ENCODE measurements at places on chromosomes 4 and X.
A peak's percentile ranks its signal among the peaks of the same experiment; 100 is the strongest.

- H3K4me3 ChIP-seq = no peak overlapping the region
- H3K4me1 ChIP-seq = no peaks in the 10 kb centered on the region
- DNase-seq = no peak
- peaks cover 16% of the 10 kb centered on the region for H3K27me3 ChIP-seq
- no peaks in the 10 kb centered on the region for H3K36me3 ChIP-seq
Observed at GRCh38 chr4:176099314-176099713, 33.7 kb downstream of the WDR17 start.

DNA sequence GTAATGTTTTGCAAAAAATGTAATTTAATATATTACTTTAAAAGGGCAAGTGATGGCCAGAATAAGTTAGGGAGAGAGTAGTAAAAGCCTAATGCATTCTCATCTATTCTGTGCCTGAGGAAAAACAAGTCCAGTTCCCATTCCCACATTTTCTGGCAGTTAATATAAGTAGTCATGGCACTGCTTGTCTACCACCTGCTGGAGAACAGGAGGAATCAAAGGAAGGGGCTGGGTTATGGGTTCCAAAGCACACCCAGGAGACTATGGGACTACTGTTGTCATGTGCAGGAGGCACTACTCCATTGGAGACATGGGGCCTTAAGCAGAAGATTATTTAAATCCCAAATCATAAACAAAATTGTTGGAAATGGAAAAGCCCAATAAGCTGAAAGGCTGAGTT lies 2618.6 kb downstream of the ARAP2 start:
- H3K4me3 ChIP-seq = no peak overlapping the region
- no peak for DNase-seq
- no peaks in the 10 kb centered on the region for H3K27me3 ChIP-seq
- H3K36me3 ChIP-seq = no peaks in the 10 kb centered on the region
- no peaks in the 10 kb centered on the region for H3K4me1 ChIP-seq

DNA sequence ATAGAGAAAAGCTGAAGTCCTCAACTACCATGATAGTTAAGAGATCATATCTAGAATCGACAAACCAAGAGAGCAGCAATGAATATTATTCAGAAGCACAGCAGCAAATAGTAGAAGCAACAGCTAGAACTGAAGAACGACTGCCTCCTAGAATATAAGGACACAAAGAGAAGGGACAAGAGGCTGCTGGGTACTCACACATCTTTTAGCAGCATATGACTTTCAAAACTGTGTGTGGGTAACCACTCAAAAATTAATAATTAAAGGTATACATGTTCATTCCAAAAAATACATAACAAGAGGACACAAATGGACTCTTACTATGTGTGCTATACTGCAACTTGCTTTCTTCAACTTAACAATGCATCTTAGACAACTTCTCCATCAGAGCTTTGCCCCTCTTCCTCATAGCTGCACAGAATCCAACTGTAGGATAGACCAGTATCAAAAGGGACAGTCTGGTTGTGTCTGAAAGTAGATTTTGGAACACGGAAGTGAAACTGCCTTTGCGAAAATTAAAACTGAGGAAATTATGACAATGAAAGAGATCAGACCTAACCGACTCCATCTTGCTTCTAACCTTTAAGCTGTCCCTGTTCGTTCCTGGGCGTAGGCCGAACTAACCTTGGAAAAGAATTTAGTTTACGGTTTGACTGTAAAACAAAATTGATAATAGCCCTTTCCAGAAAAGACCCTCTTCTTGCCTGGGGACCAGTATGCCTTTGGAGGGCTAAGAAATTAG lies 125.7 kb downstream of the SH3KBP1 start:
- peaks cover 53% of the 10 kb centered on the region for H3K4me1 ChIP-seq
- no peak for DNase-seq
- H3K4me3 ChIP-seq = no peak overlapping the region

GRCh38 chrX:13110433-13111324 lies 66.3 kb upstream of the FAM9C start:
- H3K27me3 ChIP-seq = no peaks in the 10 kb centered on the region
- H3K36me3 ChIP-seq = no peaks in the 10 kb centered on the region

GRCh38 chr4:29066861-29067260 lies 1653.3 kb upstream of the PCDH7 start:
- no peaks in the 10 kb centered on the region for H3K27me3 ChIP-seq
- no peak for DNase-seq
- H3K4me3 ChIP-seq = no peak overlapping the region
- H3K4me1 ChIP-seq = no peaks in the 10 kb centered on the region
- no peaks in the 10 kb centered on the region for H3K36me3 ChIP-seq

GRCh38 chr4:36426741-36427140 lies 145.3 kb downstream of the DTHD1 start:
- no peak overlapping the region for H3K27ac ChIP-seq
- H3K4me3 ChIP-seq = no peak overlapping the region
- peaks cover 16% of the 10 kb centered on the region for H3K27me3 ChIP-seq
- no peaks in the 10 kb centered on the region for H3K4me1 ChIP-seq

GRCh38 chrX:1450361-1451161 lies 2.1 kb downstream of the ASMTL start:
- H3K4me1 ChIP-seq = peaks cover 13% of the 10 kb centered on the region
- H3K27me3 ChIP-seq = no peaks in the 10 kb centered on the region
- DNase-seq = no peak
- no peak overlapping the region for H3K4me3 ChIP-seq
- no peak overlapping the region for H3K27ac ChIP-seq

- DNase-seq = no peak
- no peak overlapping the region for H3K27ac ChIP-seq
- no peaks in the 10 kb centered on the region for H3K36me3 ChIP-seq
- no peak overlapping the region for H3K4me3 ChIP-seq
- peaks cover 21% of the 10 kb centered on the region for H3K4me1 ChIP-seq
- H3K27me3 ChIP-seq = no peaks in the 10 kb centered on the region
Observed at GRCh38 chrX:18887825-18888212, 96.1 kb downstream of the PHKA2 start.

DNA sequence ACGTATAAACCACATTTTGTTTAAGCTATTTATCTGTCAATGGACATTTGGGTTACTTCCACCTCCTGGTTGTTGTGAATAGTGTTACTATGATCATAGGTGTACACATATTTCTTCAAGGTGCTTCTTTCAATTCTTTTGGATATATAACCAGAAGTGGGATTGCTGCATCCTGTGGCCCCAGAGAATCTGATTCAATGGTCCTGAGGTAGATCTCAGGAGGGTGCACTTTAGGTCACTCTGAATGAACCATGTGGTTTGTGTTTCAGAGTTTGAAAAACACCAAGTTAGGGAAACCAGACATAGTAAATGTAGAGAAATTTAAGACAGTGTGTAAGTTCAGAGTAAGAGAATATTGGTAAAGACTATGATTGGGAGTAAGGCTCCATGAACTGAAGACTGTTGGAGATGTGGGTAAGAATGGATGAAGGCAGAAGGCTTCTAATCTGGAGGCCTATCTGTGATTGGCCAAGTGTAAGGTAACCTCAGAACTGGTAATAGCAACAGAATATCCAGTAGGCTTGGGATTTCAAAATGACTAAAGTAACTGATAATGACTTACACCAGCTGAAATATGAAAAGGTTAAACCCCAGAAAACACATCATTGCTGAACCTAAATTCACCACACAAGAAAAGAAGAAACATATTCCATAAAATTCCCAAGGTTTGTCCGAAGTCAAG lies 236.9 kb downstream of the CAMK2D start:
- H3K4me1 ChIP-seq = peaks cover 13% of the 10 kb centered on the region
- no peaks in the 10 kb centered on the region for H3K27me3 ChIP-seq
- DNase-seq = no peak
- peaks cover 47% of the 10 kb centered on the region for H3K36me3 ChIP-seq

DNA sequence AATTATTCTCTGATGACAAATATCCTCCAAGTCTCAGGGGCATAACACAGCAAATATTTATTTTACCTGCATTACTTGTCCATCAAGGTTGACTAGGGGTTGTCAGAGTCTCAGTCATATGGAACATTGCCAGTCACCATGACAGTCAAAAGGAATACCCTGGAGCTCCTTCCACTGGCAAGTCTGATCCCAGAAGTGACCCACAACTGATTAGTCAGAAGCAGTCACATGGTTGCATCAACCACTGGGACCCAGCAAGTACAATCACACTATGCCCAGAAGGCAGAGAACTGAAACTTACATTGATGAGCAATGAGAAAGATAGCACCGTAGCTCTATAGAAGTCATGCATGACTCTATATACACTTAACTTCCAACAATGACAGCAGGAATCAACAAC lies 41.9 kb upstream of the SOD3 start:
- H3K4me1 ChIP-seq = no peaks in the 10 kb centered on the region
- H3K27ac ChIP-seq = no peak overlapping the region
- no peak for DNase-seq
- no peaks in the 10 kb centered on the region for H3K27me3 ChIP-seq

GRCh38 chr4:128600996-128601871 lies 208.3 kb upstream of the JADE1 start:
- no peak for DNase-seq
- no peaks in the 10 kb centered on the region for H3K36me3 ChIP-seq
- no peak overlapping the region for H3K27ac ChIP-seq
- H3K4me3 ChIP-seq = no peak overlapping the region
- no peaks in the 10 kb centered on the region for H3K4me1 ChIP-seq
- peaks cover 4% of the 10 kb centered on the region for H3K27me3 ChIP-seq

- H3K27me3 ChIP-seq = peaks cover 14% of the 10 kb centered on the region
- DNase-seq = no peak
- H3K36me3 ChIP-seq = peaks cover 8% of the 10 kb centered on the region
- H3K4me3 ChIP-seq = peak overlapping the region; percentile 6
Observed at GRCh38 chr4:173367946-173368345, 2.8 kb upstream of the SAP30 start.

DNA sequence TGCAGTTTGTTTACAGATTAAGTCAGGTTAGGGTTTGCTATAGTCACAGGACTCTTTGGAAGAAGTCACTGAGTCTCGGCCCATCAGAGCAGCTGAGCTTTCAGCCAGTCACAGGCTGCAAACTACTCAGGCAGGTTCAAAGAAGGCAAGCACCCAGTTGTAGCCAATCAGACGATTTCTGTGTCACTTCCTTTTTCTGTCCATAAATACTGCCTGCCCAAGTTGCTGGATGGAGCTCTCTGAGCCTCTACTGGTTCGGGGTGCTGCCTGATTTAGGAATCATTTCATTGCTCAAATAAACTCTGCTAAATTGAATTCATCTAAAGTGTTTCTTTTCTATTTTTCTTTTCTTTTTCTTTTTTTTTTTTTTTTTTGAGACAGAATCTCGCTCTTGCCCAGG lies 7.3 kb upstream of the SH3BP2 start:
- H3K4me1 ChIP-seq = peaks cover 38% of the 10 kb centered on the region
- no peak for DNase-seq

DNA sequence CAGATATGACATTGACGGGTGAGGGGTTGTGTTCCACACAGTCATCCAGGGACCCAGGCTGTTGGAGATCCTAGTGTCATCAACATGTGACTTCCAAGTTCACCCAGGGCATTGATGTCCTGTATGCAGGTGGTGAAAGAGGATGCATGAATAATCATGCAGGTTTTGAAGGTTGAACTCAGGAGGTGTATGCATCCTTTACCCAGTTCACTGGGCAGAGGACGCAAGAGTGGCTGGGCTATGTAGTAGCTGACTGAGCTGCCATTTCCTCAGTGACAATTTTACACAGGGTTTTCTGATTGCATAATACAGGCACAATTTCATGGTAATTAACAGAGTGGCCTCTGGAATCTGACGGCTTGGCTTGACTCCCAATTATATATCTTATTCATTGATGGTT lies 323.0 kb downstream of the HS3ST1 start:
- no peaks in the 10 kb centered on the region for H3K27me3 ChIP-seq
- no peaks in the 10 kb centered on the region for H3K36me3 ChIP-seq
- H3K27ac ChIP-seq = no peak overlapping the region
- H3K4me1 ChIP-seq = no peaks in the 10 kb centered on the region

DNA sequence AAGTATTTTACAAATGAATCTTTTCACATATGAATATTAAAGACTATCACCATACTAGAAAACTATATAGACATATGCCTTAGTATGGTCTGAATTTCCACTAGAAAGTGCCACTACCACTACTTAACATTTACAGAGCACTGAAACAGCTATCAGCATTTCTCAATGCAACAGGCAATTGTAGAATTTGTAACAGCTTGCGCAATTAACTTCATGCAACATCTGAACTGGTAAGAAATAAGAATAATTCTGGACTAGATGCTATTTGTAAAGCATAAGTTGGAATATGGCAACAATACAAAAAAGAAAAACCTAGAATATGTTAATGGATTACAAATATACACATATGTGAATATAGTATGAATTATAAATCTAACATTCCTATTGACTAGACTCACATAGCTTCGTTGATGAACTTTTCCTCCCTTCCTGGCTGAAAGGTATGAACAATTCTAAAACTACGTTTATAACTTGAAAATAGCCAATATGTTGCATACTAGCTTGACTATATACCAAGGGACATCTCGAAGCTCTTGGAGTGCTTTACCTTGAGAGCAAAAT lies 82.0 kb downstream of the ATP8A1 start:
- peaks cover 6% of the 10 kb centered on the region for H3K4me1 ChIP-seq
- H3K36me3 ChIP-seq = peaks cover 6% of the 10 kb centered on the region
- no peak for DNase-seq
- H3K4me3 ChIP-seq = no peak overlapping the region
- no peaks in the 10 kb centered on the region for H3K27me3 ChIP-seq

DNA sequence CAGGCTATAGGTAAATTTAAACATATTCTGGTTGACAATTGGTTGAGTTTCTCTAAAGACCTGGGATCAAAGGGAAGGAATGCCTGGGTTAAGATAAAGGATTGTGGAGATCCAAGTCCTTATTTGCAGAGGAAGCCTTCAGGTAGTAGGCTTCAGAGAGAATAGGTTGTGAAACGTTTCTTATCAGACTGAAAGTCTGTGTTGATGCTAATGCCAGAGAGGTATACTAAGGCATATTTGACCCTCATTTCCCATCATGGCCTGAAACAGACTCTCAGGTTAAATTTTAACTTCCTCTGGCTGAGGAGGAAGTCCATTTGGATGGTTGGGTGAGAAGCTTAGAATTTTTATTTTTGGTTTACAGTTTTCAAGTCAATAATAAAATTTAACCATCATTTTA lies 48.1 kb downstream of the UGT2A2 start:
- no peak overlapping the region for H3K4me3 ChIP-seq
- no peaks in the 10 kb centered on the region for H3K36me3 ChIP-seq
- H3K27ac ChIP-seq = no peak overlapping the region
- no peaks in the 10 kb centered on the region for H3K4me1 ChIP-seq
- no peaks in the 10 kb centered on the region for H3K27me3 ChIP-seq

GRCh38 chr4:76655566-76656479 lies 220.8 kb downstream of the SHROOM3 start:
- H3K27me3 ChIP-seq = no peaks in the 10 kb centered on the region
- no peak for DNase-seq
- H3K36me3 ChIP-seq = no peaks in the 10 kb centered on the region
- H3K27ac ChIP-seq = no peak overlapping the region
- H3K4me3 ChIP-seq = no peak overlapping the region
- H3K4me1 ChIP-seq = no peaks in the 10 kb centered on the region

GRCh38 chr4:112859456-112860184 lies 189.8 kb upstream of the ANK2 start:
- no peaks in the 10 kb centered on the region for H3K36me3 ChIP-seq
- DNase-seq = no peak
- H3K27me3 ChIP-seq = peaks cover 7% of the 10 kb centered on the region
- H3K4me1 ChIP-seq = no peaks in the 10 kb centered on the region

Measured in activated naive CD8-positive, alpha-beta T cell treated with anti-CD3 and anti-CD28 coated beads for 36 hours (primary cell).